ENCODE measurements at places on chromosomes 3 and 15. TPM values are rescaled to one million over a fixed set of nuclear protein-coding genes. Genes with fewer than 3 reads are reported as not detected.

Gene TMEM43
- 65.6 TPM for total RNA-seq

Gene TMC3
- total RNA-seq, result not detected

Gene ENTPD3
- total RNA-seq, result 0.14 TPM

Gene CCR4
- under 0.01 TPM for total RNA-seq

Gene GRK7
- not detected for total RNA-seq

Gene LRRC2
- total RNA-seq, result 6.0 TPM

Gene FOXB1
- not detected for total RNA-seq

Gene LINS1
- 5.7 TPM for total RNA-seq

Gene CFAP91
- total RNA-seq, result 0.18 TPM

Gene MESP1
- total RNA-seq, result 0.28 TPM

Gene LRRIQ4
- total RNA-seq, result not detected

Gene CIB2
- total RNA-seq, result 2.4 TPM

Gene ITIH1
- 0.18 TPM for total RNA-seq

Gene LYZL4
- total RNA-seq, result not detected

Gene CD86
- not detected for total RNA-seq
